ENCODE measurements at places on chromosomes 5 and 9.

DNA sequence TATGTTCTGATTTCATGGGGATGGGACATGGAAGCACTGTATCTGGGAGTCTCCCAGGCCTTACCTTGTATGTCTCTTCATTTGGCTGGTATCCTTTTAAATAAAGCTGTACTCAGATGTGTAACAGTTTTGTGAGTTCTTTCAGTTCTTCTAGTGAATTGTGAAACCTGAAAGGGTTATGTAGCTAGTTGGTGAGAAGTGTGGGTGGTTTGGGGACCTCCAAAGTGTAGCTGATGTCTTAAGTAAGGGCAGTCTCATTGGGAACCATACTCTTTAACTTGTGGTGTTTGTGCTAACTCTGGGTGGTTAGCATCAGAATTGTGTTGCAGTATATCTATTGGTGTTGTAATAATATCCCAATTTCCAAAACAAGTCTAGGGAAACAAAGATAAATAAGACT is 166.9 kb upstream of the CCNH start:
- DNase-seq = no peak

- no peak for DNase-seq
Observed at GRCh38 chr9:127883959-127884358, 6.5 kb upstream of the AK1 start.

GRCh38 chr9:113746486-113746885 is 129.6 kb upstream of the ZNF618 start:
- DNase-seq = no peak

- no peak for DNase-seq
Observed at GRCh38 chr9:125820100-125820804, 73.1 kb downstream of the PBX3 start.

- no peak for DNase-seq
Observed at GRCh38 chr5:154713615-154714125, 41.5 kb upstream of the LARP1 start.

GRCh38 chr5:15236911-15237508 is 263.0 kb upstream of the FBXL7 start:
- no peak for DNase-seq

- no peak for DNase-seq
Observed at GRCh38 chr9:16970321-16970720, 99.9 kb upstream of the BNC2 start.

GRCh38 chr5:170301149-170301548 is 3.6 kb upstream of the LCP2 start:
- DNase-seq = no peak

DNA sequence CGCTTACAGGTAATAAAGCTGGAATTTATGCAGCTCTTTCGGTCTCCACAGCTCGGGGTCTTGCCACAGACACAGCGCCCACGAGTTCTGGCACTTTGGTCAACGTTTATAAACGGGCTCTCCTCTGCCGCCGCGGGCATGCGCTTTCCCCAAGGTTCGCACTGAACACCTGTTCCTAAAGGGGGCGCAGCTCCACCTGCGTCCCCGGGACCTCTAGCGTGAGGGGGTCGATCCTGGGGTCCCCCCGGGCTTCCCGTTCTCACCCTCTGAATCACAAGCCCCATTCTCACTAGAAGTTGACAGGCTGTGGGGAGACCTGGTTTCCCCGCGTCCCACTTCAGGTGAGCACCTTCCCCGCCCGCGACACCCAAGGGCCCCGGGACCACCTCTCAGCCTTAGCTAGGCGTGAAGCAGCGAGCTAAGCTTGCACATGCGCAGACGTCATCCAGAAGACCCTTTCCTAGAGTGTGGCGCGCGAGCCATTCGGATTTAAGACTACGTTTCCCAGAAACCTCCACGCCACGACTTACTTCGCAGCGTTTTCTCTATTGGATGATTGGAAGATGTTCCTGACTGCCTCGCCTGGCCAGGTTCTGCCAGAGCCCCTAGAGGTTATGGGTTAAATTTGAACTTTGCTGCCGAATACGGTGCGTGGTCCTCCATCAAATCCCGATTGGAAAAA is 21.3 kb upstream of the ZNF782 start:
- no peak for DNase-seq

DNA sequence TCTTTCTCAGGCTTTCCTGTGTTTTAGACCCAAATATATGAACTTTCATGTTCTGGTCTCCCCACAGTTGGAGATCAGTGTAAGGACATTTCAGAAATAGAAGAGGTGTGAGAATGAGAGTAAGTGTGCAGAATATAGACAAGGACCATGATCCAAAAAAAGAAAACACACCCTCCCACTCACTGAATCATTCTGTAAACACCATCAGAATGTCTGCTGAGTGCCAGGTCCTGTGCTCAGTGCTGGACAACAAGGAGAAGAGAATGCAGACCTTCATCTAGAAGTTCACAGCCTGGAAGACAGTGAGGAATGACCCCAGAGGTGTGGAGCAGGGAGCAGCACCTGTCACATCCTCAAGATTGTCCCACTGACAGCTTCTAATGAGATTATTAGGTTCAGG is 19.1 kb upstream of the SH3RF2 start:
- DNase-seq = no peak

DNA sequence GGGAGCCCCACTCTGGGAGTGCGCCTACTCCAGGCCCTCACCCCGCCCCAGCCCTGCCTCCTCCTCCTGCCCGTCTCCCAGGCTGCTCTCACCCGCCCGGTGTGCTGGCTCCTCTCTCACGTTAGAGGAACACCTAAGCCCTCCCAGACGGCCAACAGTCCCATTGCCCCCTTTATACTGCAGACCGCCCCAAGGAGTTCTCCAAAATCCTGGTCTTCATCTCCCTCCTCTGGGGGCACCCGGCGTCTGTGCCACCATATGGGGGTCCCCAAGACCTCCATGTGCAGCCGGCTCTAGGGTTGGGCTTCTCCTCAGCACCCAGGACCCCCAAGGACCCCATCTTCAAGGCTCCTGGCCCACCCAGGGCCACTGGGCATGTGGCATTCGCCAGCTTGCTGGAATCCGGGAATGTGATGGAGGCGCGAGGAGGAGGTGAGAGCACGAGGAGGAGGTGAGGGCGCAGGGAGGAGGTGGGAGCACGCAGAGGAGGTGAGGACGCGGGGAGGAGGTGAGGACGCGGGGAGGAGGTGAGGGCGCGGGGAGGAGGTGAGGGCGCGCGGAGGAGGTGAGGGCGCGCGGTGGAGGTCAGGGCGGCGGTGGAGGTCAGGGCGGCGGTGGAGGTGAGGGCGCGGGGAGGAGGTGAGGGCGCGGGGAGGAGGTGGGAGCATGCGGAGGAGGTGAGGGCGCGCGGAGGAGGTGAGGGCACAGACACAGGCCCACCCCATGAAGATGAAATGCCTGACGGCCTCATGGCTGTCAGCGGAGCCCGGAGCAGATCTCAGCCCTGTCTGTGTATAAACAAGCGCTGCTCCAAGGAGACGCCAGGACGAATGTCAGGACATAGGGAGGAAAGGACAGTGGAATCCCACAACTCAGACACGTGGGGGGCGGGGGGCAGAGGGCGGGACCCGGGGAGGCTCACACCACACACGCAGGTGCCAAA is 41.2 kb downstream of the EXD3 start:
- no peak for DNase-seq

DNA sequence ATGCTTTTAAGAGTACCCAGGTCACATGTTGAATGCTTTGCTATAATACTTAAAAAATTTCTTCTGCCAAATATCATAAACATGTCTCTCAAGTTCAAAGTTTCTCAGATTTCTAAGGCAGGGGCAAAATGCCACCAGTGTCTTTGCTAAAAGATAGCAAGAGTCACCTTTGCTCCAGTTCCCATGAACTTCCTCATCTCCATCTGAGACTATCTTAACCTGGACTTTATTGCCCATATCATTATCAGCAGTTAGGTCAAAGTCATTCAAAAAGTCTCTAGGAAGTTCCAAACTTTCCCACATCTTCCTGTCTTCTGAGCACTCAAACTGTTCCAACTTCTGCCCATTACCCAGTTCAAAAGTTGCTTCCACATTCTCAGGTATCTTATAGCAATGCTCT is 307.6 kb upstream of the TNC start:
- no peak for DNase-seq

- DNase-seq = no peak
Observed at GRCh38 chr5:142186857-142187594, 78.4 kb downstream of the NDFIP1 start.

GRCh38 chr9:120390637-120391190 is 189.3 kb downstream of the CDK5RAP2 start:
- DNase-seq = no peak

DNA sequence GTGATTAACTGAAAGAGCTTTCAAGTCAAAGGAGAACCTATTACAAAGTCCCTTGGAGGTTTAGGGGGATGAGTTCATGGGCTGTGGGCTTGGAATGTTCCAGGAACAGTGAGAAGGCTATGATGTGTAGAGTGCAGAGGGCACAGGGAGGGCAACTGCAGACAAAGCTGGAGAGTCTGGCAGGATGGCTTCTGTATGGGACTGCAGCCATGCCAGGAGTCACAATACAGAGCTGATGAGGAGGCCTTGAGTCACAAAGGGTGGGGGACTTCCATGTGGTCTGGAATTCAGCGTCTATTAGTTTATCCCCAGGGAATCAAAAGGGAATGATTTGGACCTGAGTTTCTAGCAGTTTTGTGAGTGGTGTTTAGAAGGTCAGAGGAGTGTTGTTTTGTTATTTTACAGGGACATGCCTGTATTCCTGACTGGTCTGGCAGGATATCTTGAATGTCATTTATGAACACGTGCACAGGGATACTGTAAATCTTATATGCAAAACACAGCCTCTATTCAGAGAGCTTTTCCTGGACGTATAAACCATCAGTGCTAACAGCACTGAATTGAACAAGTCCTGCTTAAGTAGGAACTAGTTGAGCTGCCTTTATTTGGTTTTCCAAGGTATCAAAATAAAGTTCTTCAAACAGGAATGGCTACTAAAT is 14.3 kb upstream of the TEK start:
- no peak for DNase-seq

DNA sequence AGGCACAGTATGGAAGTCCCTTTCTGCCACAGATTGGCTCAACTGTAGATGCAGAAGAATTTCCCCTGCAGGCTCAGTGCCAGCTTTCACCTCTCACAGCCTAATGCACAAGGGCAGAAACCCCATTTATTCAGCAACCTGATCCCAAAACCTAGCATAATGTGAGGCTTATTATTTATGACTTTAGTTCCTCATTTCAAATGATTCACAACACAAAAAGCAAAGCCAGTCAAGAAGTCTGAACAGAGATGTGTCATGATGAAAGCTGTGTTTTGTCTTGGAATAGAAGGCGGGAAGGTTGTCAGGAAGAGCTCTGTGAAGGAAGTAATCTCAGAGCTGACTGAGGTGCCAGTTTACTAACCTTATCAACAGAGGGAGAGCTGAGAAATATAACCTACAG is 369.7 kb downstream of the LRRC70 start:
- no peak for DNase-seq

GRCh38 chr9:94507531-94508258 is 47.2 kb upstream of the PCAT7 start:
- no peak for DNase-seq

DNA sequence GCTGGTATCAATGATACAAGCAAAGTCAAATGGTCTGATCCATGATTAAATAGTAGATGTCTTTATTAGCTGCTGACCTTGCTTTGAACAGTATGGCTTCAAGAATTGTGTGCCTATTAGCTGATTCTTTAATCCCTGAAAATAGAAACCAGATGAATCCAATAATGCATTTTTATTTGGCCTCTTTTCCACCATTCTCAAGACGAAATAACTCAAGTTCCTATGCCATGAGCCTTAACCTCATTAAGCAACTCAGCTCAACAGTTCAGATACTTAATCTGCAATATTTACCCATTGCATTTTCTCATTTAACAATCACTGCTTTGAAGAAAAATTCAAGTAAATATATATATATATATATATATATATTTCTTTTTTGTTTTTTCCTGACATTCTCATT is 588.6 kb upstream of the MEF2C start:
- DNase-seq = no peak

DNA sequence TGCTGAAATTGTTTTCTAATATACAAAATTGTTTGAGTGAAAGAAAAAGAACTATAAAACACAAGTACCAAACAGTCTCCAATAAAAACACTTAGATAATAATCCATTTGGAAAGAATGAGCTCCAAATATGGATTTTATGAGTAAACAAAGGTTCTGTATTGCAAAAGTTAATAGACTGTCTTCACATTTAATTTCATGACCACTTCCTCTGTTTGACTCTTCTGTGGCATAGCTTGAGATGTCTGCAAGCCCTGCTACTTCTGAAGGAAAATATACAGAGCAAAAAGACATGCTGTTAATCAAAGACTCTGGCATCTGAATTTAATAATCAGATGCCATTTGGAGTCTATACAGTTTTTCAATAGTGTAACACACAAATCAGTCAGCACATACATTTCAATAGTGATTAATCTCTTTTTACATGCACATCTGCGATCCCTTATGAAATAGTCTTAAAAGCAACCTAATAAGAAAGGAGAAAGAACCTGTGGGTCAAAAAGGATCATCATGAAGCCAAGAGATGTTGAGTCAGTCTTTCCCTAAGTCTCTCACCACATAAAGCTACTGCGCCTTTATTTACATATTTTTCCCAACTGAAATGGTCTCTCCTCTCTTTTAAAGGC is 165.4 kb upstream of the LHFPL2 start:
- DNase-seq = no peak

DNA sequence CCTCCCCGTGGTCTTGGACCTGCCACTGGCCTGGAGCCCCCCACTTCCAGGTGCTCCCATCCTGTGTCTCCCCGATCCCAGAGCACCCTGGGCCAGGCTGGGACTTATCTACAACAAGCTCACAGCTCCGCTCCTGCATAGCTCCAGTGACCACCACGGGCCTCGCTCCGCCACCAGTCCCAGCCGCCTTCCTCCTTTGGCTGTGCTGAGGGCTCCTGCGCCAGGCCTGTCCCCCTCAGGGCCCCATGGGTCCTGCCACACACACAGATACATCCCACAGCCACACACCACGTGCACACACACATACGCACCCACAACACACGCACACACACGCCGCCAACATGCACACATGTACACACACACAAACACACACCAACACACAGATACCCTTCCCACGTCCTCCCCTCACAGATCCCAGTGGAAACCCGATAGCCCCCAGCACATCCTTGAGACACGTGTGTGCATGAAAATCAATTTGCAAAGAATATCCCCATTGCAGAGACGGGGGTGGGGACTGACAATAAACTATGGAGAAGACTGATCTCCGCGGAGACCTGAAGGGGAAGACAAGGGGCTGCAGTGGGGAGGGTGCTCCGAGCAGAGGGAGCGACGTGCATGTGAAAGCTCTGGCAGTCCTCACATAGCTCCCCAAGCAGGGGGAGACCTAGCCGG is 18.5 kb upstream of the LAMC3 start:
- DNase-seq = no peak

GRCh38 chr9:81116340-81117137 is 572.8 kb downstream of the TLE1 start:
- no peak for DNase-seq

GRCh38 chr9:14561929-14562405 is 131.3 kb downstream of the ZDHHC21 start:
- no peak for DNase-seq

Measured in HS-27A (cell line).